NB4 (cell line): ENCODE measurements at places on chromosomes 13 and 19.

- no peak for DNase-seq
Measured at GRCh38 chr13:111090169-111090568, 24.9 kb upstream of the ARHGEF7 start.

DNA sequence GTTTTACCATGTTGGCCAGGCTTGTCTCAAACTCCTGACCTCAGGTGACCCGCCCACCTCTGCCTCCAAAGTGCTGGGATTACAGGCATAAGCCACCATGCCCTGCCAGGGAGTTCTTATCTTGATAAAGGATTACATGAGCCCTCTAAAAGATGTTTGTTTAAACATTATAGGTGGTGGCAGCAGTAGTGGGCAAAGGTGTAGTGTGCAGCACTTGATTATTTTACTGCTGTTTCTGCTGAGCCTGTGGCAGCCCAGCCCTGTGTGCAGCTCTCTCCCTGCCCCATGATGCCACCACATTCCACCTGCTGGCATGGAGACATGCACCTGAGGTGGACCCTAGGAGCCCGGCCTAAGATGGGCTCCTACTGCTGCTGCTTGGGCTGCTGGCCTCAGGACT lies 54.0 kb downstream of the ZNF429 start:
- no peak for DNase-seq

GRCh38 chr13:79915114-79915811 lies 425.7 kb downstream of the SPRY2 start:
- DNase-seq, result no peak

GRCh38 chr19:27762933-27763332 lies 1450.0 kb downstream of the UQCRFS1 start:
- DNase-seq, result no peak

DNA sequence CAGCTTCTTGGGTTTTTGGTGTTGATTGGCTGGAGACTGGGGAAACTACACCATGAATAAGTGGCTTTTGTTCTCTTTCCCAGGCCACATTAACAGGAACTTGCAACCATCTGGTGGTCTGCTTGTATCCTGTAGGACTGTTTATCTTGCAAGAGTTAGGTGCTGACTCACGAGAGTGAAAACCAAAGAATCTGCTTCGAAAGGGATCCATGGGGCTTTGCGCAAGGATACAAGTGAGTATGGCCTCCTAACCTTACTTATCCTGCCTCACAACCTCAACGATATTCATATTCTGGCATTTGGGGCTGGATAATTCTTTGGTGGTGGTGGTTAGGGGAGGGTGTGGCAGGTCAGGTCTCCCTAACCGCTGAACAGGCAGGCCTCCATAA lies 4.7 kb upstream of the SIGLECL1 start:
- DNase-seq, result peak; percentile 96

GRCh38 chr13:113297370-113298042 lies 467 bp downstream of the LAMP1 start:
- DNase-seq, result peak; percentile 72

GRCh38 chr19:51664997-51665396 lies 18.4 kb upstream of the SIGLEC14 start:
- no peak for DNase-seq

DNA sequence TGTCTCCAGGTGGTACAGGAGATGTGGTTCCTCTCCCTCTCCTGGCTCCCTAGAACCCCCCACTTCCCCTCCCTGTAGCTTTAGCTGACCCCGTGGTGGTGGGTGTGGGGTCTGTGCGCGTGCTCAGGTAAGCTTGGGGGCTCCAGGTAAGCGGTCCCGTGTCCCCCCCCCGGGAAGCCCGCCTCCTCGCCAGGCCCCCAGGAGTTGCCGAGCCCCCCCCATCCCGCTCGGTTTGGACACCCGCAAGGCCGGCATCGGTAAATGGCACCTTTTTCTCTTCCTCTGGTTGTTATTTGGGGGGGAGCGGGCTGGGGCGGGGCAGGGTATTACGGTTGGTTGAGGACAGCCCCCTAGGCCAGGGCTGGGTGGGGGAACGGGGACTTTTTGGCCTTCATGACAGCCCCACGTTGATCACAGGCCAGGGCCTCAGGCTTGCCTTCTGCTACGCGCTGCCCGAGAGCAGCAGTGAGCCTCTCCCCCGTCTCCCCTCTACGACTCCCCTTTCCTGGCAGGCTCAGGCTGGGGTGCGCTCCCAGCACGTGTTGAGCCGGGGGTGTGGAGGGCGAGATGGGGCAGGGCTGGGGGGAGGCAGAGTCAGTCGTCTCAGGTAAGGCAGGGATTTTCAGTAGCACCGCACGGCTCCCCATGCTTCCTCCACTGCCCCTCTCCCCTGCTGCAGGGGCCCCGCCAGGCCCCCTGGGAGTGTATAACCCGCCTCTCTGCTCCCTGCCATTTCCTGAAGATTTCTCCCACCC lies 10.7 kb upstream of the LIN7B start:
- no peak for DNase-seq

- no peak for DNase-seq
Measured at GRCh38 chr13:45224176-45224575, 23.3 kb upstream of the KCTD4 start.

GRCh38 chr13:99737481-99738245 lies 233.9 kb downstream of the ZIC5 start:
- DNase-seq, result no peak

DNA sequence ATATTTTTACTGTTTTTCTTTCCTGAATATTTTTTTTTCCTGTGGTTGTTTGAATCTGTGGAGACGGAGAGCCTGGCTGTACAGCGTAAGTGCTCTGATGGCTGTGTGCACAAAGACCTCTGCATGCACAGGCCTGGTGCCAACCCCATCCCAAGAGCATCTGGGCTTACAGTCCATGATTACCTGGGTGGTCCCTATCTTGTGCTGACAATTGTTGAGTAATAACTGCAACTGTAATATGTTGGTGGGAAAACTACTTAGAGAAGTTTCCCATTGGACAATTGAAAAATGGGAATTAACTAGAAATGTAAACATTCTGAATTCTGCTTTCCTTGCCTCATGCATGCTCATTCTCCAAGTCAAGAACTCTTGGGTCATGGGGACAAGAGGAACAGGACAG lies 268.7 kb downstream of the SHISA2 start:
- no peak for DNase-seq

DNA sequence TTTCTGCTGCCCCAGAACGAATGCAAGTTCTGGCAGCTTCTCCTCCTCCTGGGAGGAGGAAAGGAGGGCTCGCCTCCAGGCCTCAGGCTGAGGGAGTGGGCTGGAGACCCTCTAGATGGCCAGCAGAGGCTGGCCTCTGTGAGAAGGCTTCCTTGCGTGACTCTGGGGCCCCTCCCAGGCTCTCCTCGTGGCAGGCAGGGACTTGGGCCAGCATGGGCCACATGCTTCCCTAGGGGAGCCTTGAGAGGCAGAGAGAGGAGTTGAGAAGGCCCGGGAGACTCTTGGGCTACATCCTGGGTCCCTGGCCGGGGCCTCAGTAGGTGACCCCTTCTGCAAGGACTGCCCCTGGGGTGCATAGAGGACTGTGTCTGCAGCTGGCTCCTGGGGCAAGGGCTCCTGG lies 25.9 kb downstream of the LYL1 start:
- no peak for DNase-seq

DNA sequence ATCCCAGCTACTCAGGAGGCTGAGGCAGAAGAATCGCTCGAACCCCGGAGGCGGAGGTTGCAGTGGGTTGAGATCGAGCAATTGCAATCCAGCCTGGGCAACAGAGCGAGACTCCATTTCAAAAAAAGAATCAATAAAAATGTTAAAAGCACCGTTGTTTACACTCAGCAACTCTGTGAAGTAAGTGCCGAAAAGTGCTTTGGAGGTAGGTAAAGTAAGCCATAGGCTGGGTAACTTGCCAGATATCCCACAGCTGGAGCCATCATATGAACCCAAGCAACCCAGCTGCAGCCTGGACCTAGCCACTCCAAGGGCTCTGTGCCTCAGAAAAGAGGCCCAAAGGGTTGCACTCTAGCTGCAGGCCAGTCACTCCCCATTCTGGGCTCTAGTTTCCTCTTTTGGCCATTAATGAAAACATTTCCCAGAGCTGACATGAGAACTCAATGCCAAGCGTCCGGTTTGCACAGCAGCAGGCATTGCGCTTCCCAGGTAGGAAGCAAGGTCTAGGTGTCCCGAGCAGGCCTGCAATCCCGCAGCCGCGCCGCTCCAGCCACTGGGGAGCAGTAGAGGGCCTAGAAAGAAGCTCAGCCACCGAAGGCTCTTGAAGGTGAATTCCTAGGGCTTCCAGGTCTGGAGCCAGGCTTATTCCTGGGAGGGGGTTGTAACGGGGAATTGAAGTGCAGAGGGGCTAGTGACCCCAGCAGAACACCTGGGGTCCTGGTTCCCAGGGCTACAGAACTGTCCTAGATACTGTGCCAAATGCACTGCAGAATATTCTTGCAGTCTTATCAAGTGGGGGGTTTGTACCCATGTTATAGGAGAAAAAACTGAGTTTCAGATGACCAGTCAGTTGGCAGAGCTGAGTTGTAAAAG lies 4.1 kb upstream of the CD79A start:
- DNase-seq, result peak; percentile 67
